Cardiac muscle cell (in vitro differentiated cells and primary cell): ENCODE measurements at places on chromosomes 6 and 20. TPM values are rescaled to one million over a fixed set of nuclear protein-coding genes. Genes with fewer than 3 reads are reported as not detected.

GRCh38 chr6:148520109-148520841 lies 177.6 kb downstream of the SASH1 start:
- DNase-seq, result no peak

- no peak for DNase-seq
These were observed 8.5 kb downstream of the HMGN3 start for GRCh38 chr6:79225717-79226599.

DNA sequence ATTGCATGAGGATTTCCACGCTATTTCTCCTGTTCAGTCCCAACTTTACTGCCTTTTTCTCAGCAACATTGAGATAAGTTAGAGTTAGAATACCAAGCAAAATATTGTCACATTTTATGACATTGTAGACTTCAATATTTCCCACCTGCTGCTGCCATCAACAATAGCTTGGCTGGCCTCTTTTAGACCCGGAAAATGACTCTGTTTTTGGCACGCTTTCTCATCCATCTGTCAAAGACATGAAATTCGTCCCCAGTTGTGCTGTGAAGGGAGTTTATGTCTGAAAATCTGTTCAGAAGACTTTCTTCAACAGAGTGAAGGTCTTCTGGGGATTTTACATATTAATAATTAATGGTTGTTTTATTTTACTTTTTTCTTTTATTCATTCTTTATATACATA lies 857.3 kb downstream of the FRK start:
- DNase-seq, result no peak

DNA sequence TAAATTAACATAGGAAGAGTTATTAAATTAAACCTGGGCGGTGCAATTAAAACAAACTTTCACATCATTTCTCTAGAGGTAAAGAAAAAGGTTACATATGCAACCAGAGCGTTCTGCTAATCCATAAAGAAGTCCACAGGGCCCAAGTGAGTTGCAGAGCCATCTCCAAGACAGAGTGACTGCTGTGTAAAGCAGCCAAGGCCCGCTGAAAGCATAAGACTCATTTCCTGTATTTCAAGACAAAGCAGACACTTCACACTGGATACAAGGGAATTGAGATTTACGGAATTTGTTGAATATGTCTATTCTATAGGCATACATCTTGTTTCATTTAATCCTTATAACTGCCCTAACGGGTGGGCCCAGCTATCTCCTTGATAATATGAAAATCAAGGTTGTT lies 422.8 kb downstream of the CBLN4 start:
- no peak for DNase-seq

DNA sequence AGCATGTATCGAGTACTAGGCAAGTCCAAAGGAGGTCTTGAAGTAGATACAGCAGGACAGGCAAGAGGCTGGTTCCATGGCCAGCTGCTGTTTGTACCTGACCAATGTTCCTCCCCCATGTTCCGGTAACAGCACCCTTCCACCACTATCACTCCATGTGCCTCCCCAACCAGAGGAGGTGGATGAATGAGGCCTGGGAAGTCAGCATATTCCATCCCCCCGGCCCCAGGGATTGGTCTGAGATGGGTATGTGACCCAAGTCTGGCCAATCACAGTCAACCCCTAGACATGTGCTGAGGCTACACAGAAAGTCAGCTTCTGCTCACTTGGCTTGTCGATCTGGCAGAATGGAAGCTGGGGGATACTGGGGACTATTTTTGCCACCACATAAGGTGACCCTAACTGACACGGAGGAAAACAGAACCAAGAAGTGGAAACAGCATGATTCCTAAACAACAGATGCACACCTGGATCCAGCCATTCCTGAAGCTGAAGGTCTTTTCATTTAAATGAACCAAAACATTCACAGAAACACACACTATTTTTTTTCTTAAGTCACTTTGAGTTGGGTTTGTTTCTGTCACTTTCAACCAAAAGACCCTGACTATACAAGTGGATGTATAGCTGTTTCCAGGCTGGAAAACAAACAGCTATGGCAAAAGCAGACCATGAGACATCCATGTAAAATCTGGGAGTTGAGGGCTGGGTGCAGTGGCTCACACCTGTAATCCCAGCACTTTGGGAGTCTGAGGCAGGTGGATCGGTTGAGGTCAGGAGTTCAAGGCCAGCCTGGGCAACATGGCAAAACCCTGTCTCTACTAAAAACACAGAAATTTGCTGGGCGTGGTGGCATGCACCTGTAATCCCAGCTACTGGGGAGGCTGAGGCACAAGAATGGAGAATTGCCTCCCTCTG lies 70.4 kb upstream of the PTPN1 start:
- no peak for DNase-seq

- DNase-seq, result peak; percentile 40
These were observed 671.8 kb downstream of the QKI start for GRCh38 chr6:164086076-164086887.

DNA sequence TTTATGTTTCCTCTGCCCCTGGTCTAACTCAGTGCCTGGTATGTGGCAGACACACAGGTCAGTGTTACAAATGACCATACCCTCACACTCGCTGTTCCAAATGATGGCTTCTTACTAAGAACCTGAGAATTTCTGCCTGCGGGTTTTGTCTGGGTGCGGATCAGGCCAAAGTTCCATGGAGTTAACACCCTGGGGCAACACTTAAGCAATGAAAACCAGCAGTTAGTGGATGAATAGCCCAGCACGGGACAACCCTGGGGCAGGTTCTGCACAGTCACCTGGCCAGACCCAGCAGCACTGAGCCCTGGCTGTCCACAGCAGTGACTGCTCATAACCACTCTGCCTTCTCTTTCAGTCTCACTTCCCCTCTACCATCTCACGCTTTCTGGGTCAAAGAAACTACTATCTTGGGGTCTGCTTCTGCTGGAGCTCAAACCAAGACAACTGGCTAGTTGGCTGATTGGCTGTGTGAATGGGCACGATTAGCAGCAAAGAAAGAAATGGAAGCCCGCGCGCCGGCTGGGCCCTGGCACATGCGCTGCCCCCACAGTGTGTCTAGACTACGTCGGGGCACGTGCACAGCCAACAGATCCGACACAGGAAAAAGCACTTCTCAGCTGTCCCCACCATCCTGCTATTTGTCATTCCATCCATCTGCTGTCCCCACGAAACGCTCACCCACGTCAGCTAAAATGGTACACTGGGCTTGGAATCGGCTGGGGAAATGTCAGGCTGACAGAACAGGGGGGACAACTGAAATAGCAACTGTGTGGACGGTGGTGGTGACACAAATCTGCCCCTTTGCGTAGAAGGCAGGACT lies 36.6 kb downstream of the MGME1 start:
- DNase-seq, result no peak

DNA sequence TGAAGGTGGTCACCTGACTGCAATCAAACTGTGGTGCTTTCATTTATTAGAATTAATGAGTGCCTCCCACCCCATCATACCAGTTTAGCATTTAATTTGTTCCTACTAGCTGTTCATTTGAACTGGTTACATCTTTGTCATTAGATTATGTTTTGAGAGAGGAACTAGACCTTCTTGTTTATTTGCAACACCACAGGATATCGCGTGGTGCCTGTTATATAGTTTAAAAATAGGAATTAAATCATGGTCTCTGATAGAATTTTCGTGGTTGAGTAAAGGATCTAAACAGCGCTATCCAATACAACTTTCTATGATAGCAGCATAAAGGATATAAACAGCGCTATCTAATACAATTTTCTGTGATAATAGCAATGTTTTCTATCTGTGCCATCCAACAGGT lies 2.8 kb downstream of the RPRD1B start:
- no peak for DNase-seq

GRCh38 chr6:24154121-24154520 lies 28.1 kb downstream of the NRSN1 start:
- DNase-seq, result no peak

DNA sequence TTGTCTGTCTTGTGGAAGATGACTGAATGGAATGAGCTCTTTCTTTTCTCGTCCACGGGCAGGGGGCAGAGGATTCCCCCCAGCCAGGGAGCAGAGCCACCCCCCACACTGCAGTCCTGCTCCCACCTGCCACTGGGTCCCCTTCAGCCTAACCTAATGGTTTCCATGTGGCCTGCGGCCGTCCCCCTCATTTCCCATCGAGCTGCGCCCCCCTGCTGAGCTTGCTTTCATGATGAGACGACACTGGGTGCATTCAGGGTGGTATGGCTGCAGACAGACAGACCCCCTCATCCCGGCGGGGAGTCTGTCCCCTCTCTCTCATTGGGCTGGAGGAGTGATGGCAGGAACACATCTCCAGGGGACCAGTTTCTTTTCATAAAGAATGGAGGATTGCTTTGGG lies 140.8 kb downstream of the DTNBP1 start:
- no peak for DNase-seq

DNA sequence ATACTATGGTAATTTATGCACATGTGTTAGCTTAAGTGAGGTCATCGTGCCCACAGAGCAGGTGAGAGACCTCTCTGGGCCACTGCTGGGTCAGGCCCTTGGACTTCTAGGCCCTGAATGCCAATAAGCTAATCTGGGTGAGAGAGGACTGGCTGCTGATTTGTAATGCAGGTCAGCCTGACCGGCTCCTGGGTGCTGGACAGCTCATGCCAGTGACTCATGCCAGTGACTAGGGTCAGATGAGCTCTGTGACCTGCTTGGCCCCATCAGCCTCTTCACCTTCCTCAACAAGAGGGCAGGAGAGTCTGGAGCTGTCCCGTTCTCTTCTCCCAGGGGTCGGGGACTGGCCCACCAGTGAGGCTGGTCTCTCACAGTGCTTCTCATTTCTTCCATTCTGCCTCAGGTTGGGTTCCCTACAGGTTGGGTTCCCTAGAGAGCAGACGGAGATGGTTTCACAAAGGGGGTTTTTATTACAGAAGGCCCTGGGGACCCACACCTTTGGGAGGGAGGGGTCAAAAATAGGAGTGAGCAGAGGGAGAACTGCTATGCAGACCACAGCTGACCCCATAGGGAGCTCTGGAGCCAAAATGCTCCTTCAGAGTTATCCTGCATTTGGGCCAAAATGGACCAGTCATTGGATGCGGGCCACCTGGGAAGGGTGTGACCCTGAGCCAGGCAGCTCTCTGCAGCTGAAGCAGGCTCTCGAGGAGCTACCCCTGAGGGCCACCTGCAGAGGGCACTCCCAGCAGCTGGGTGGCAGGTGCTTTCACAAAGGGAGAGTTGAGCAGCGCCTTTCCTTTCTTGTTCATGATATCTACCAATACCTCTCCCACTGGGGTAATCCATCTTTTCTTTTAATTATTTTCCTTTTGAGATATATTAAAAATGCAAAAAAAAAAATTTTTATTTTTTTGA lies 2.2 kb upstream of the OXT start:
- no peak for DNase-seq

DNA sequence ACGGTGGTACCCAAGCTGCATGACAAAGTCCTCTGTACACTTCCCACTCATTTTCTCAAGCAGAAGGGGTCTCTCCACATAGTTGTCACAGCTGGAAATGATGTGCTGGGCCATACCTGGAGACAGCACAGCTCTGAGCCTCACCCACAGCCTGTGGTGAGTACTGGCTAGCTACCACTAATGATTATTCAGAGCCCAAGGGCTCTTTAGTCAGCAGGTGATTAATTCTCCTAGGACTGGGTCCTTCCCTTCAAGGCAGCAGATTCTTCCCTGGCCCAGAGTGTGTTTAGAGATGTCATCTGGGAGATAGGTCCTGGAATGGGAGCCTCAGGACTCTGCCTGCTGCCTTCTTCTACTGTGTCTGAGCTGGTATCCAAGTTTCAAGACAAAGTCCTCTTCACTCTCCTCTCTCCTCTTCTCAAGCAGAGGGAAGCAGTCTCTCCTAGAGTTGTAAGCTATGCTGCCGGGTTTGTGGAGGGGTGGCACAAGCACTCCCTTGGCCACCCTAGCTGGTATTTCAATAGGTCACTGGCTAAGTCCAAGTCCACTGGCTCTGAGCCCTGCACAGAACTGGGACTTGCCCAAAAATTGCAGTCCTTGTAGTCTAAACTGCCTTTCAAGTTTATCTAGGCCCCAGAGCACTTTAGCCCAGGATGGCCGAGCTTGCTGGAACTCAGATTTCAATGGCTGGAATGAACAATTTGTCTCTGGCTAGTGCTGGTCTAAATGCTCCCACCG lies 49.8 kb upstream of the VGLL2 start:
- DNase-seq, result no peak

DNA sequence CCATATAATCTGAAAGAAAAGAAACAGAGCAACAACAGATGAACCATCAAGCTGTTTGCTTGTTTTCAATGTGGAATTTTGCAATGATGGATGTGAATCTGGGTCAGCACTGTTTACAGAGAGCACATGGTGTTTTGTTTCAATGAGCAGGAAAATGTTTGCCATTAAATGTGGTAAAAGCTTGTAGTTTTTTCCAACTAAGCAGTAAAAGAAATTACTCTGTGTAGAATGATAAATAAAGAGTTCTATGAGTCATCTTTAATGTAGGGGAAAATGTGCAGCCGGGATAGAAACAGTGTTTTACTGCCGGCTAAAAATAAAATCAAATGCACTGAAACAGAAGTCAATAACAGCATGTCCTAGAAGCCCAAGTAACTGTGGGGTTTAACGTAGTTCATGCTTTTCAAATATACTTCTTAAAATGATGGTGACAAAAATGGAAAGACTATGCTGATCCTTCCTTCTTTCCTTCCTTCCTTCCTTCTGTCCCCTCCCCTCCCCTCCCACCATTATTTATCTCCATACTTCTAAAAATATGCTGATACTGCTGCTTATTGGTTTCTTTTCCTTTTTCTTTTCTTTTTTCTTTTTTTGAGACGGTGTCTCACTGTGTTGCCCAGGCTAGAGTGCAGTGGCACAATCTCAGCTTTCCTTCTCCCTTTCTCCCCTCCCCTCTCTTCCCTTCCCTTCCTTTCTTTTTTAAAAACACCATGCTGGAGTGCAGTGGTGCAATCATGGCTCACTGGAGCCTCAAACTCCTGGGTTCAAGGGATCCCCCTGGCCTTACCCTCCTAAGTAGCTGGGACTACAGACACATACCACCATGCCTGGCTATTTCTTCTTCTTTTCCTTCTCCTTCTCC lies 6.3 kb upstream of the NAA20 start:
- DNase-seq, result peak; percentile 49

GRCh38 chr6:8084586-8084985 lies 17.8 kb downstream of the EEF1E1 start:
- DNase-seq, result no peak

DNA sequence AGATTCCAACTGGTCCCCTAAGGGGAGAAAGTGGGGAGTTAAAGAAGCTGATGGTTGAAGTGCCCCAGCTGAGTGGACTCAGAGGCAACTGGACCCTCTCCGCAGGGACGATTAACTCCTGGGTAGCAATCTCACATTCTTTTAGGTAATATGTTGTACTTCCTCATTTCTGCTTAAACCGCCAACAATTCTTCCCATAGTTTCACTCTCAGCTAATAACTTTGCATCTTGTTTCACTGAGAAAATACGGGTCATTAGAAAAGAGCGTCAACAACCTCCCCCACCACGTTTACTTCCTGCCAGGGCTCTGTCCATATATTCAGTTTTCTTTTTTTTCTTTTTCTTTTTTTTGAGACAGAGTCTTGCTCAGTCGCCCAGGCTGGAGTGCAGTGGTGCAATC lies 39.5 kb upstream of the CHD6 start:
- DNase-seq, result no peak

DNA sequence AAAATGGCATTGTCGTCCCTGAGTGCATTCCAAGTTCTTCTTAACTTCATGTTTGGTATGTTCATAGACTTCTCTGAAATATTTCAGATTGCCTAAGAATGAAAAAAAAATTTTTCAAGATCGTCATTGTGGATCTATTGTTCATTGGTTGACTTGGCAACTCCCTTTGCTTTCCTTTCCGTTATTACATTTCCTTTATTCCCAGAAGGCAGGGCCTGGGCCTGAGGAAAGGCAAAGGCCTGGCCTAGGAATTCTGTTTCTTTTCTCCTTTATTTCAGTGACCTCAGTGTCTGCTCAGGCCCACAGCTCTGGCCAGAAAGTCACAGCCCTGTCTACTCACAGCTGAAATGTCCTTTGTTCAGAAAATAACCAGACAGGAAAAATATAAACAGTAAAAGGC lies 401.6 kb upstream of the PLCB4 start:
- DNase-seq, result peak; percentile 50

Gene PSMB1
- 451 and 499 TPM in 2 replicates for polyA plus RNA-seq

Gene SIRPD
- not detected in 2 replicates for polyA plus RNA-seq

Gene GINS1
- polyA plus RNA-seq, result 9.9 and 10.5 TPM in 2 replicates
